HuH-7 (cell line): ENCODE measurements at places on chromosomes 1 and 21.

DNA sequence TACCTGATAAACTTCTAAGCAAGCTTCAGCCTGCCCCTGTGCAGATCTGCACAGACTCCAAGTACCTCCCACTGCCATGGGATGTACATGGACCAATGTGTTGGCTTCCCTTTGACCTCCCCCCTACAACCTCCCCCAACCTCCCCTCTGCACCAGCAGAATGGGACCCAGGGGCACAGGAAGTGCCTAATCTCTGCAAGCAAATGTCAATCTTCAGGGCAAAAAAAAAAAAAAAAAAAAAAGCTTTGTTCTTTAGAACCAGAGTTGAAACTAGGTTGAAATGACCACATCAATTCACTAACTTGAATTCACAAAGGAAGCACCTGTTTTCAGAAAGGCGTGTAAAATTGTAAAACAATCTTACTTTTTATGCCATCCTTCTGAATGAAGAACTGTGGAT, 53.9 kb upstream of the TIAM1 start:
- DNase-seq: no peak

DNA sequence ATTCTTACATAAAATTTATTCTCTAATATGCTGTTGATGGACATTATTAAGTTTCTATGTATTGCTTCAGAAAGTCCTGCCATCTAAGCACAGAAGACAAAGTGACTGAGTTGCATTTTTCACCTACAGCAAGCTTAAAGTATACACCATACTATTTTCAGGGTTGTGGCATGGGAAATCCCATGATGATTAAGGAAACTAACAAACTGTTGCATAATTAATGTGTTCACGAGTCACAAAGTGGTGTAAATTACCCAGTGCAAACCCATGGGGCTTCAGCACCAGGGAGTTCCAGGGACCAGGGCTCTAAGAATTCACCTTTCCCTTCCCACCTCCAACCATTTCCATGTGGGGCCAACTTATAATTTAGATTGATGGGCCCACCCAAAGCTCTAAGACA, 81.9 kb upstream of the NR5A2 start:
- DNase-seq: no peak

DNA sequence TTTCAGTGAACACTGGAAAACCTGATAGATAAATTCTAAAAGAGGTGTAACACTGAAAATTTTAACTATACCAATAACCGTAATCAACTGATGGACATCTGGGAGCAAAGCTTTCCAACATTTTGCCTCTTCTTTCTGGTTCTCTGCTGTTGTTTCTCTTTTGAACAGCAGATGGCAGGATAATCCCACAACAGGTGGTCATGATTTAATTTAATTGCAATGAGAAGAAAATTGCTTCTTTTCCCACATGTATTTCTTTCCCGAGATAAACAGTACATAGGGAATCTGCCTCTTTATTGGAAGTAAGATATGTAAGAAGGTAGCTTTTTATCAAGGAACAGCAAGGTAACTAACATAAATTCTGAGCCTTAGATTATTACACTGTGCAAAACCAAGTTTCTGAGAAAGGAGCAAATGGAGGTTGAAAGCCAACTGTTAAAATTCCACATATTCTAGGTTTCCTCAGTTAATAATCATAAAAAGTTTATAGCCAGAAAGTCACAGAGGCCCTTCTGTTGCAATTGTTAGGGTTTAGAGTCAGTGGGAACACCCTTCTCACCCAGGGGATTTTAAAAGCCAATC, 72.9 kb downstream of the RPS6KA1 start:
- DNase-seq: peak; percentile 65

DNA sequence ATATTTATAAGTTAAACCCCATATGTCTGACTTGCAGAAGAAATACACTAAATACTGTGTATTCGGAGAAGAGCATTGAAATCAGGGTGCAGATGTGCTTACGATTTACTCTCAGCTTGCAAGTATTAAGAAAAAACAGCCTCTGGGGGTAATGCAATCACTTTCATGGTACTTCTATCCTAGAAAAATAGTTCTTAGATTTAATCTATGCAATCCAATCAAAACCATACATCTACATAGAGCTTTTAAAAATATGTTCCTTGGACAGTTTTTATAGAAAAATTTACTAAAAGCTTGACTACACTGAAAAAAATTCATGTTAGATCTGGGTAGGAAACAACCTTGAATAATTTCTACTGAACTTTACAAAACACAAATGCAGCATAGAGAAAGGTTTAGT, 890.3 kb upstream of the ADGRL2 start:
- no peak for DNase-seq

GRCh38 chr1:102732927-102733326, 375.4 kb downstream of the COL11A1 start:
- no peak for DNase-seq

DNA sequence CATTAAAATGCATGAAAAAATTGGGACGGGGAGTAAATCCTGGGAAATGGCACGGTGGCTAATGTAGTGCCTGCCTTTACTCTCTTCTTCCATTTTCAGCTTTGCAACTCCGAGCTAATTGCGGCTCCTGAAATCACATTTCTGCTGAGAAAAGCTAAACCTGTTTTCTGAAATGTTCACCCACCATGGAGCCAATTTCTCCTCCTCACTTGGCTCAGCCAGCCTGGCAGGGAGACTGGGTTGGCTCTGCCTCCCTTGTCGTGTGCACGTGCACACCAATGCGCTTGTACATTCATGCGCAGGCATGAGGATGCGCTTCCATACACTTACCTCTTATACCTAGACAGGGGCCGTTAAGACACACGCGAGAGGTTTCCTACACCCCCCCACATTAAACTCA, 165.4 kb downstream of the PLXNA2 start:
- DNase-seq: no peak

DNA sequence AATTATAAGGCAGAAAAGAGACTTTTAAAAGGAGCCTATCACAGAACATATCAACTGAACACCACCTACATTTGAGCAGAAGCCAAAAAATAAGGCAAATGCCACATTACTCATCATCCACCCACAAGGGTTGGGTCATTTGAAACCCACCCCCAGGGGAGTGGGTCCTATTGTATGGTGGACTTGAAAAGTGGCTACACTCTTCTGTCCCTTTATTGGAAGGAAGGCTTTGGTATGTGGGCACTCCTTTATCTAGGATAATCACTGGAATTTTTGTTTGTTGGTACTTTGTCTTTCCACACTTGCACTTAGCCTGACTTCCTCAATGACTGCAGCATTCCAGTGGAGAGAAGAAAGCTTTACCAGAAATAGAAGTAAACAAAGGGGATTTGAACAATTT, 157.2 kb upstream of the COL11A1 start:
- DNase-seq: no peak

DNA sequence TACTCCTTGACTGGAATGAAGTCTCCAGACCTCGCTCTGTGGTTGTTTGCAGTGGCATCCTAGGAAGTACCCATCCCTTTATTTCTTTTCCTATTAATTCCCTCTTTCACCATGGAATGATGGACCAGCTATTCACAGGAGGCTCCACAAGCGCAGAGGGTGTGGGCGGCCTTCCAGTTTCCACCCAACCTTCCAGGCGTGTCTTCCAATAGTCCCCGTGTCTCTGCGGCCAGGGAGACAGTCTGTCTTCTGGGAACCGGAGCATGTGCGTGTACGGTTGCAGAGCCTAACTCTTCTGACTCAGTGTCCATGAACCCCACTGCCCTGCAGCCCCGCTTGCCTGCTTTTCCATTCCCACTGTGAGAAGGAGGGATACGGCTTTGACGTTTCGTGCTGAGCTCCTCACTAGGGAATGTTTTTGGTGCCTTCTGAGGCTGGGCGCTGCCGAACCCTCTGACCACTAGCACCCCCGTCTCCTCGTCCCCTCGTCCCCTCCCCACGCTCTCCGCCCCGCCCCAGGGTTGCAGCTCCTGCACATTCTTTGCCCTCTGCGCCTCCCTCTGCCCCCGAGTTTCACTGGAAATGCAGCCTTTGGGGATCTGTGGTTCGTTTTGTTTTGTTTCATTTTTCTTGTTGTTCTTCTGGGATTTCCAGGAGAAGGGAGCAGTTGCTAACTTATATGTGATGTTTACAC, 26.3 kb upstream of the FAM3B start:
- no peak for DNase-seq

DNA sequence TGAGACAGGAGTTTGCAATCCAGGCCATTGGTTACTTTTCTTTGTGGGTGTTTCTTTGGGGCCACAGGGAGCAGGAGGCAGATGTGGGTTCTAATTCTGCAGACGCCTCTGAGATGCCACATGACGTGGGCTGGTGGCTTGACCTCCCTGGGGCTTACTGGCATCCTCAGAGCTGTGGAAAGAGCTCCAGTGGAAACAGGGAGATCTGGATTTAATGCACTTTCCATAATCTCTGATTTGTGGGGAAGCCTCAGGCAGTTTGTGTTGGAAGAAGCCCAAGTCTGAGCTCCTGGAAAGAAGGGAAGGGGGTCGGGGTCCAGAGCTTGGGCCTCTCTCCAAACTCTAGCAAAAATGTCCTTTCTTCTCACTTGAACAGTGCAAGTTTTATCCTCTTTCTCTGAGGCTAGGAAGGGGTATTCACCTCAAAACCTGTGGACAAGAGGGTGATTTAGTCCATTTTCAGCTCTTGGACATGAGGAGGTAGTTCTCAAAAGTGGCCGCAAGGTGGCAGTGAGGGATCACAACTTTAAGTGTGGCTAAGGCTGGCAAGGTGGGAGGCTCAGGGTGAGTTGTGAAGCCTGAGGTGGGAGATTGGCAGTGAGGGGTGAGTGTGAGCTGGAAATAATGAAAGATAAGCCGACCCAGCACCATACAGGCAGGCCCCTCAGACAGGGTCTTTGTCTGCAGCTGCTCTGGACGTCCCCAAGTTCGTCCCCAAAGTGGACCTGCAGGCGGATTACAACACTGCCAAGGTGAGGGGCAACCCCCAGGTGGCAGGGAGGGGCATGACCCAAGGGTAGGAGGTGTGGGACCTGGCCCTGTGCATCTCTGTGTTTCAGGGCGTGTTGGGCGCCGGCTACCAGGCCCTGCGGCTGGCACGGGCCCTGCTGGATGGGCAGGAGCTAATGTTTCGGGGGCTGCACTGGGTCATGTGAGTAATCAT, 9.2 kb downstream of the IKBKE start:
- peak; percentile 87 for DNase-seq

GRCh38 chr1:229456016-229456415, 22.1 kb upstream of the ACTA1 start:
- no peak for DNase-seq

DNA sequence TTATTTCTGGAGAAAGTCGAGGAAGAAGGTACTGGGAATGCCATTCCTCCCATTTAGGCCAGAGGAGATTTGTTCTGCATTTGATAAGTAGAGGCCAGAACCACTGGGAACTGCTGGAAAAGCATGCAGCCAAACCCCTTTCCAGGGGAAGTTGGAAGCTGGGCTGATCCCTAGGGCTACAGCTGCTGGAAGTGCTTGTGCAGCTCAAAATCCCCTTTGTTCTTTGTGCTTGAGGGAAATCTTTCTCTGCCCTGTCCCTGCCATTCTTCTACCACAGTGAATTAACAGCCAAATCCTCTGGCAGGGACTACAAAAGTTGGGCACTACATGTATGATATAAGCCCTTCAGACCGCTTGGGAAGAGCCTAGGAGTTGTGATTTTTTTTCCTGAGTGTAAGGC, 734.1 kb downstream of the LRRIQ3 start:
- DNase-seq: no peak

DNA sequence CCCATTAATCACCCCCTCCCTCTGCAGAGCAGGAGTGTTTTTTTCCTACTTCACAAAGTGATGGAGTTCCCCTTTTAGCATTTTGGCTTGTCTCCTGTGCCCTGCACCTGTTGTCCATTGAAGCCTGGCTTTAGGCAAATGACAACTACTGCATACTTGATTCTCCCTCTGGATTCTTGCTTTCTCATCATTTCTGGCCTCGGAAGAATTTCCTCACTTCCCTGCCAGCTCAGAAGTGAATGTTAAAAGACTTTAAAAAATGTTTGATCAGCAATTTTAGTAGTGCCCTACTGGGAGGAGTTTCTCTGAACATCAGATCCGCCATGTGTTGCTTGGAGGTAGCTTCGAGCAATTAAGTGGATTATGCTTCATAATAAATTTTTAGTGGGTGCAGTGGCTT, 28.1 kb downstream of the RCOR3 start:
- no peak for DNase-seq
